Fibroblast of villous mesenchyme (primary cell): ENCODE measurements at places on chromosomes 16 and 17.
A peak's percentile ranks its signal among the peaks of the same experiment; 100 is the strongest.

GRCh38 chr17:48642059-48642842 lies 16.1 kb upstream of the HOXB9 start:
- DNase-seq = no peak

GRCh38 chr17:66272811-66273585 lies 29.4 kb upstream of the PRKCA start:
- DNase-seq = peak; percentile 79

DNA sequence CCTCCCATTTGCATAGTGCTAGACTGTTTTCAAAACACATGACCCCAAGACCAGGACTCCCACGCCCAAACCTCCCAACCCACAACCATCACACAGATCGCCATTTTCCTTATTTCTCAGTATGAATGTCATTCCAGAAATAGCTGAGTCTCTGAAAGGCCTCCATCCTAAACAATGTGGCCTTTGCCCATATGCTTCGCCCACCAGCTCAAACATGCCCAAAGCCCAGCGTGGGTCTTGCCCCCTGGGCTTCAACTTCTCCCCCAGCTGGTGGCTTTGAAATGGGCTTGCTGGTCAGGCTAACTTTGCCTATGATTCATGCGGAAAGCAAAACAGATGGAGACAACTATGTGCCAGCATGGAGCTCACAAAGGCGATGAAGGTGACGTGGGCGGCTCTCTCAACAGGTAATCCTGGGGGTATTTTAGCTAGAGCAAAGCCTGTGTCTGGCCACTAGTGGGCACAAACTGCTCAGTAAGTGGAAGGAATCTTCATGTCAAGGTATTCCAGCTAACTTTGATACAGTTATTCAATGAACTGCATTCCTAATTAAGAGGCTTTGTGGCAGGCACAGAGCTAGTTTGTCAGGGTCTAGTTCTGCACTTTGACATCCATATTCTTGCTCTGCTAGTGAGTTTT lies 17.1 kb downstream of the PMP22 start:
- no peak for DNase-seq

DNA sequence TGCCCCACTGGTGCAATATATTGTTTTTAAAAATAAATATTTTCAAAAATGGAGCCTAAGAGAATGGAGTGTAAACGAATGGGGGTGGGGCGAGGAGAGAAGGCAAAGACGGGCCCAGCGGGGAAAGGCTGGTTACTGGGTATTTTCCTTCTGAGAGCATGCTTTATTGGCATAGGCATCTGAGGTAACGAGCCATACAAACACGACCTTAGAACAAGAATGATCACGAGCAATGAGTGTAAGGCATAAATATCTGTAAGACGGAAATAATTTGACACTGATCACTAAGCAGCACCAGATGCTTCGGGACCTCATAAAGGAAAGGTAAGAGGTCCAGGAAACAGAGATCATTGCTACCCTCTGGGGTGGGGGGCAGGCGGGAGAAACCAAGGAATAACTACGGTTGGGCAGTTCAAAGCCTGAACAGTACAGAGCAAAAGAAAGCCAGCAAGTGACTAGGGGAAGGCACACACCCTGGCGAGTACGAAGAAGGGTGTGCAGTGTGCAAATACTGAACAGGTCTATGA lies 959 bp downstream of the SSH2 start:
- peak; percentile 42 for DNase-seq
